Thoracic aorta (tissue), 2 donors: ENCODE measurements at places on chromosomes 13 and 19. TPM values are rescaled to one million over a fixed set of nuclear protein-coding genes. Genes with fewer than 3 reads are reported as not detected.

Gene GATAD2A
- 79.1 TPM for total RNA-seq

Gene CEACAM3
- total RNA-seq, result not detected

Gene SIGLEC9
- total RNA-seq, result 15.2 TPM

Gene LENG9
- 8.5 TPM for total RNA-seq

Gene MEIOSIN
- total RNA-seq, result not detected

Gene PEAK3
- 1.2 TPM for total RNA-seq

Gene SIGLEC7
- total RNA-seq, result 2.4 TPM

Gene HCST
- 13.2 TPM for total RNA-seq

Gene PLVAP
- total RNA-seq, result 120 TPM

Gene KLK14
- not detected for total RNA-seq

DNA sequence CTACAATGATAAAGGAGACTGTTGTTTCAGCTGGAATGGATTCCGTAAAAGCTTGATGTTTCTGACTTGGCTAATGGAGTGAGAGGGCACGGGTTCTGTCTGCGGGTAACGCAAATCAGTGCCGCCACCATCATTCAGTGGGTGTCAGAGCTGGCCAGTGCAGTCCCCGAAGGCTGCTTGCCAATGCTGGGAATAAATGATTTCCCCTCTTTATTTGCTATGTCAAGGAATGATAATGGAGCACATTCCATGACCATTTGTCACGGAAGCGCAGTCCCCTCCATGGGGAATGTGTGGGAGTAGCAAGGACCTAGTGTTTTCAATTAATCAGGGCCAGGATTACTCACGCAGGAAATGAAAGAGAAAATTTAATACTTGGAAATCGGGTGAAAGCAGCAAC is 899.3 kb downstream of the UQCRFS1 start:
- H3K27ac ChIP-seq, result no peak overlapping the region
- DNase-seq, result no peak
- H3K4me3 ChIP-seq, result no peak overlapping the region
- no peaks in the 10 kb centered on the region for H3K36me3 ChIP-seq

DNA sequence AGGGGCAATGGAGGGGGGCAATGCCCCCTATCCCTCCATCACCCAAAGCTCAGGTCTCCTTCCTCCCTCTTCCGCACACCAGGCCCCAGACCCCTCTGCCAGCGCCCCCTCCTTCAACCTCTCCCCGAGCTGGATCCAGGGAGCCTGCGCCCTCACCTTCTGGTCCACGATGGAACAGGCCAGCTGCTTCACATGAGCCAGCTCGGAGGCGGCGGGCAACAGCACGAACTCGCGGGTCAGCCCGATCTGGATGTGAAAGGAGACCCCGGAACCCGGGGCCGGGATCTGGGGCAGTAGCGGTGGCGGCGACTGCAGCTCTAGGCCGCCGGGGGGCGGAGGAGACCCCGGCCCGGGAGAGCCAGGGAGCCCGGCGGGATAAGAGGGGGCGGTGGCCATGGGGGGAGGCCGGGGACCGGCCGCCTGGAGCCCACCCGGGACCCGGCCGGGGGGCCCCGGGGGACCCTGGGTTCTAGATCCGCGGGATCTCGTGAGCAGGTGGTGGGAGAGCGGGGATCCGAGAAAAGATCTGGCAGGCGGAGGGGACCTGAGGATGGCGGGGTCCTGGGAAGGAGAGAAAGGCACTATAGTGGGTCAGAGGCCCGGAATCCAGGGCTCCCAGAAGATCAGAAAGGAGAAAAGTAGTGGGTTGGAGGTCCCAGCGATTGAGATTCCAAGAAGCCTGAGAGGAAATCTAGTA is 791 bp downstream of the PRKD2 start:
- peak overlapping the region; percentile 99 for H3K4me3 ChIP-seq
- peak overlapping the region; percentile 85 for H3K27ac ChIP-seq
- H3K27me3 ChIP-seq, result no peaks in the 10 kb centered on the region
- no peaks in the 10 kb centered on the region for H3K36me3 ChIP-seq
- DNase-seq, result no peak

GRCh38 chr13:91046715-91047327 is 300.7 kb upstream of the MIR17HG start:
- DNase-seq, result no peak
- no peak overlapping the region for H3K4me3 ChIP-seq
- no peaks in the 10 kb centered on the region for H3K27me3 ChIP-seq
- no peak overlapping the region for H3K27ac ChIP-seq

DNA sequence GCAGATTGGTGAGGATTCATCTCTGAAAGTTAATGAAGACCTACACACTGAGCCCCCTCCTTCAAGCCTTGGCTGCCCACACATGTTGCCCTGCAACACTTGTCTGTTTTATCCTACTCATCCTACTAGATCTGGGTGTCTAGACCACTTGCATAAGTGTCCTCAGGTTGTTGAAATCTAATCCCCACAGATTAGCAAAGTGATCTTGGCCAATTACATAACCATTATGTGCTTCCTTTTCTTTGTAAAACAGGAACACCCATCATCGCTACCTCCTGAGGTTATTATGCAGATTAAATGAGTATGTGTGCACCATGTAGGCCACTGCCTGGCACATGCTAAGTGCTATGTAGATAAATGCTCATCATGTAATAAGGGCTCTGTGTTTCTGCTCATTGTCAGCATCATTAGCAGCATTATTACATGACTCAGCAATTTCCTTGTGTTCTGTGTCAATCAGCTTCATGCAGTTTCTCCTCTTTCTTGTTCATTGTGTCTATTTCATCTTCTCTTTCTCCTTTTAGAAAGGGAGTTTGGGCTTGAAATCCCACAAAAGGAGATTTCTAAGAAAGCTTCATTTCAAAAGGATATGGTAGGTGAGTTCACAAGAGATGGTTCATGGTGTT is 15.1 kb downstream of the ZNF175 start:
- no peaks in the 10 kb centered on the region for H3K27me3 ChIP-seq
- peaks cover 51% of the 10 kb centered on the region for H3K36me3 ChIP-seq
- no peak for DNase-seq
- no peak overlapping the region for H3K4me3 ChIP-seq
- no peak overlapping the region for H3K27ac ChIP-seq

GRCh38 chr19:23436318-23436717 is 41.0 kb upstream of the ZNF91 start:
- no peak overlapping the region for H3K27ac ChIP-seq
- no peaks in the 10 kb centered on the region for H3K27me3 ChIP-seq
- no peaks in the 10 kb centered on the region for H3K4me1 ChIP-seq
- no peak overlapping the region for H3K4me3 ChIP-seq
- DNase-seq, result no peak

- no peaks in the 10 kb centered on the region for H3K4me1 ChIP-seq
- no peaks in the 10 kb centered on the region for H3K27me3 ChIP-seq
- no peak for DNase-seq
- H3K27ac ChIP-seq, result no peak overlapping the region
Measured at GRCh38 chr19:28963486-28964250, 249.3 kb downstream of the UQCRFS1 start.

- no peak overlapping the region for H3K4me3 ChIP-seq
- H3K27me3 ChIP-seq, result no peaks in the 10 kb centered on the region
- no peaks in the 10 kb centered on the region for H3K36me3 ChIP-seq
- H3K4me1 ChIP-seq, result no peaks in the 10 kb centered on the region
- DNase-seq, result no peak
- no peak overlapping the region for H3K27ac ChIP-seq
Measured at GRCh38 chr13:84910423-84910822, 888.8 kb downstream of the SLITRK6 start.

- H3K36me3 ChIP-seq, result no peaks in the 10 kb centered on the region
- peak; percentile 28 for DNase-seq
- no peaks in the 10 kb centered on the region for H3K27me3 ChIP-seq
- H3K4me3 ChIP-seq, result no peak overlapping the region
Measured at GRCh38 chr19:53195265-53195903, 2.2 kb upstream of the ZNF665 start.

- H3K36me3 ChIP-seq, result no peaks in the 10 kb centered on the region
- DNase-seq, result no peak
- H3K27me3 ChIP-seq, result no peaks in the 10 kb centered on the region
- H3K4me3 ChIP-seq, result no peak overlapping the region
Measured at GRCh38 chr13:104043184-104043583, 977.0 kb upstream of the SLC10A2 start.

- H3K4me1 ChIP-seq, result peaks cover 10% of the 10 kb centered on the region
Measured at GRCh38 chr19:12838182-12838885, at the start of gene MAST1. Gene MAST1, plus strand, starts transcription at chr19:12838515. Its CDS starts 58 bp downstream, at chr19:12838573.

DNA sequence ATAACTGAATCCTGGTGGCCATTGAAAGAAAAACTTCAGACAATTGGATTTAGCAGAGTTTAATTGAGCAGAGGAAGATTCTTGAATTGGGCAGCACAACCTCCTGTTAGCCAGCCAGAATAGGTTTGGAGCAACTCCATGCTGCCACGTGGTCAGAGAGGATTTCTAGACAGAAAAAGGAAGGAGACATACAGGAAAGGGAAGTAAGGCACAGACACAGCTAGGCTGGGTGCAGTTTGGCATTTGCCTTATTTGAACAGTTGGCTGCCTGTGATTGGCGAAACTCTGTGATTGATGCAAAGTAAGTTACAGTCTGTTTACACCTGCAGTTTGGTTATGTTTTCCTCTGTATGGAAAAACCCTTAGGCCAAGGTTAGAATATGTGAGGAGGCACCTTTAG is 85.8 kb upstream of the SPATA13 start:
- no peak for DNase-seq
- H3K27me3 ChIP-seq, result no peaks in the 10 kb centered on the region
- no peak overlapping the region for H3K4me3 ChIP-seq
- H3K36me3 ChIP-seq, result no peaks in the 10 kb centered on the region

DNA sequence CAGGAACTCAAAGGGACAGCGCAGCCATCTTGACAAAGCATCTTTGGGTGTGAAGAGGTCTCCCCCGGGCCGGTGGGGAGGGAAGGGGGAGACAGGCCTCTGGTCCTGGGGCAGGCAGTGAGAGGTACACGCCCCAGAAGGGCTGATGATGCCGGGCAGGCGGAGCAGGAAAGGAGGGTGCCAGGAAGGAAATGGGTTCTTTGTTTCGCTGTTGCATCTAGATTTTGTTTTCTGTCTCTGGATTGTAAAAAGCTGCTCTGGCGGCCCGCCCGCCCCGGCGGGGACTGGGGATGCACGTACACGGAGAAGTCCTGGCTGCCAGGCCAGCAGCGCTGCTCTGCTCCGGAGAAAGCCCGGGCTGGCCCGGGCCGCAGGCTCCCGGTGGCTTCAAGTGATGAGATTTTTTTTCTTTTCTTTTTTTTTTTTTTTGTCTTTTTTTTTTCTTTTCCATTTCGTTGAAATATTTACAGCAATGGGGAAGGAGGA is 13.2 kb upstream of the ASF1B start:
- peaks cover 4% of the 10 kb centered on the region for H3K36me3 ChIP-seq
- peaks cover 11% of the 10 kb centered on the region for H3K4me1 ChIP-seq
- H3K4me3 ChIP-seq, result peak overlapping the region; percentile 60
- DNase-seq, result no peak
- no peaks in the 10 kb centered on the region for H3K27me3 ChIP-seq

- no peak overlapping the region for H3K27ac ChIP-seq
- H3K4me1 ChIP-seq, result no peaks in the 10 kb centered on the region
- no peak overlapping the region for H3K4me3 ChIP-seq
- no peaks in the 10 kb centered on the region for H3K36me3 ChIP-seq
- no peak for DNase-seq
Measured at GRCh38 chr13:88074794-88075510, 403.8 kb downstream of the SLITRK5 start.

DNA sequence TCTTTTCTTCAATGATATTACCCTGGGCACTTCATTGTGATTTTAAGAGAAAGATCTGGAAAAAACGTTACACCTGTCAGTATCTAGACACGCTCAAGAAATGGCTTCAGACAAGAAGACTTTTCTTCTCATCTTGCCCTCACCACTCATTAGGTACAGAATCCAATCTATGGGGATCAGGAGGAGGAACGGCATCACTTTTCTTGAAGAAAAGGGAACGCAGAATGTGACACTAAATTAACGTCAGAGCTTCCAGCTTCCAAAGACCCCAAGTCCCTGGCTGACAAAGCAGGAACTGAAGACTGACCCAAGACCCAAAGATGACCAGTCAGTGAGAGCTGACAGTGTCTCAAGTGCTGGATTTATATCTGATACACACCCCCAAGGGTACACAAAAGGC is 48.2 kb downstream of the BRD4 start:
- no peak for DNase-seq
- no peaks in the 10 kb centered on the region for H3K27me3 ChIP-seq
- H3K4me1 ChIP-seq, result peaks cover 96% of the 10 kb centered on the region
- peak overlapping the region; percentile 38 for H3K27ac ChIP-seq
- H3K4me3 ChIP-seq, result no peak overlapping the region

- H3K4me1 ChIP-seq, result peaks cover 17% of the 10 kb centered on the region
- no peak for DNase-seq
- H3K27me3 ChIP-seq, result no peaks in the 10 kb centered on the region
- H3K27ac ChIP-seq, result no peak within 1 kb of the TSS
- no peaks in the 10 kb centered on the region for H3K36me3 ChIP-seq
Measured at GRCh38 chr19:42427313-42427712, at the start of gene LIPE. Gene LIPE, minus strand, starts transcription at chr19:42427388. Its CDS starts 239 bp downstream, at chr19:42427149.

GRCh38 chr13:105513448-105513847 is 1022.0 kb downstream of the EFNB2 start:
- no peak overlapping the region for H3K27ac ChIP-seq
- H3K4me3 ChIP-seq, result no peak overlapping the region
- no peaks in the 10 kb centered on the region for H3K36me3 ChIP-seq
- DNase-seq, result no peak

DNA sequence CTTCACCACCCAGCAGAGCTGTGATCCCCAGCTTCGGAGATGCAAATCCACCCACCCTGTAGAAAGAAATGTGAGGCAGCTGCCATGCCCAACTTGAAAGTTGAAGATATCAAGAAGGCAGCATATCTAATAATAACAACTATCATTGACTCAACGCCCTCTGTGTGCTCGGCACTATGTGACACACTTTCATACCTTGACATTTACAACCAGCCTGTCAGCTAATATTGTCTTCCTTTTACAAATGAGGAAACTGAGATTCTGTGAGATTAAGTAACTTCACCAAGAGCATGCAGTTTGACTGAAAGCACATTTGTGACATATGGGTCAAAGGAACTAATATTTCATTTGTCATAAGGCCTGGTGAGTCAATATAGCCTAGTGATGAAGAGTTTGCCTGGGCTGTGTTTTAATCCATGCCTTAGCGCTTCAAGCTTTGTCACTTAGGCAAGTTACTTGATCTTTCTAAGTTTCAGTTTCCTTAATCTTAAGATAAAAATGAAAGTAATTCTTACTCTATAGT is 137.0 kb downstream of the FLT1 start:
- DNase-seq, result no peak
- H3K4me1 ChIP-seq, result no peaks in the 10 kb centered on the region
- no peaks in the 10 kb centered on the region for H3K36me3 ChIP-seq
- H3K27me3 ChIP-seq, result no peaks in the 10 kb centered on the region
- H3K27ac ChIP-seq, result no peak overlapping the region
